Stimulated activated CD8-positive, alpha-beta memory T cell treated with anti-CD3 and anti-CD28 coated beads, Interleukin-7, amount 100 ng/mL, for 1 hour (primary cell): ENCODE measurements at places on chromosomes 1 and 21.

- no peak for DNase-seq
Observed at GRCh38 chr1:24619376-24619775, 23.7 kb upstream of the SRRM1 start.

DNA sequence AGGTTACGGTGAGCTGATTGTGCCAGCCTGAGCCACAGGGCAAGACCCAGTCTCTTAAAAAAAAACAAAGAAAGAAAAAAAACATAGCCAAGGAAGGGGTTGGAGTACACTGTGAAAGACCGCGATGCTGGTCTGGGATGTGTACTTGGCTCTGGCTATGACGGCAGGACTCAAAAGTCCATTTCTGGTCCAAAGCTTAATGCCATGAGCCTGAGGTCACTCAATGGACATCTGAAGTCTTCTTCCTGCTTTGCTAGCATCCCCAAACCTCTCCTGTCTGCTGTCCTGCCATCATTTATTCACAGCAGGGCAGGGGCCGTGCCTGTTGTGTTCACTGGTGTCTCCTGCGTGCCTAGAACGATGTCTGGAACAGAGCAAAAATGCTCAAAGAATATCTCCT is 1.5 kb upstream of the ARHGEF10L start:
- no peak for DNase-seq

GRCh38 chr1:195740862-195741261 is 867.4 kb downstream of the KCNT2 start:
- DNase-seq: no peak

GRCh38 chr1:206037581-206037980 is 13.9 kb upstream of the CTSE start:
- no peak for DNase-seq

GRCh38 chr1:166379447-166379846 is 212.6 kb upstream of the FAM78B start:
- DNase-seq: no peak

GRCh38 chr1:221310180-221310579 is 430.9 kb downstream of the HLX start:
- DNase-seq: no peak

DNA sequence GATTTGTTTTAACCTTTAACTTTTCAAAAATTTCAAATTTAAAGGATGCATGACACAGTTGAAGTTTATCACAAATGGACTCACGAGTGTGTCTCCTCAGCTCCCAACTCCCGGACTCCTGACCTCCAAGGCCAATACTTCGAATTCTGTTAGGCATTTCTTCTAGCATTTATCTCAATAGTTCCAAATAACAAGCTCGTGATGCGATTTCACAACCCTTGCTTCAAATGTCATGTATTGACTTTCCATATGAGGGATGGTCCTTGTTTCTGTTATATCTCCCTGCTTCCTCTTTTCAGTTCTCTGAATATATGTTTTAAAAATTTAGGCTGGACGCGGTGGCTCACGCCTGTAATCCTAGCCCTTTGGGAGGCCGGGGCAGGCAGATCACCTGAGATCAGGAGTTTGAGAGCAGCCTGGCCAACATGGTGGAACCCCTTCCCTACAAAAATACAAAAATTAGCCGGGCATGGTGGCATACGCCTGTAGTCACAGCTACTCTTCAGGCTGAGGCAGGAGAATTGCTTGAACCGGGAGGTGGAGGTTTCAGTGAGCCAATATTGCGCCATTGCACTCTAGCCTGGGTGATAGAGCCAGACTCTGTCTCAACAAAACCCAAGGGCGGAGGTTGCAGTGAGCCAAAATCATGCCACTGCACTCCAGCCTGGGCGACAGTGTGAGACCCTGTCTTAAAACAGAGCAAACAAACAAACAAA is 52.0 kb upstream of the TINAGL1 start:
- DNase-seq: no peak

GRCh38 chr1:8560611-8561544 is 243.0 kb downstream of the SLC45A1 start:
- no peak for DNase-seq

DNA sequence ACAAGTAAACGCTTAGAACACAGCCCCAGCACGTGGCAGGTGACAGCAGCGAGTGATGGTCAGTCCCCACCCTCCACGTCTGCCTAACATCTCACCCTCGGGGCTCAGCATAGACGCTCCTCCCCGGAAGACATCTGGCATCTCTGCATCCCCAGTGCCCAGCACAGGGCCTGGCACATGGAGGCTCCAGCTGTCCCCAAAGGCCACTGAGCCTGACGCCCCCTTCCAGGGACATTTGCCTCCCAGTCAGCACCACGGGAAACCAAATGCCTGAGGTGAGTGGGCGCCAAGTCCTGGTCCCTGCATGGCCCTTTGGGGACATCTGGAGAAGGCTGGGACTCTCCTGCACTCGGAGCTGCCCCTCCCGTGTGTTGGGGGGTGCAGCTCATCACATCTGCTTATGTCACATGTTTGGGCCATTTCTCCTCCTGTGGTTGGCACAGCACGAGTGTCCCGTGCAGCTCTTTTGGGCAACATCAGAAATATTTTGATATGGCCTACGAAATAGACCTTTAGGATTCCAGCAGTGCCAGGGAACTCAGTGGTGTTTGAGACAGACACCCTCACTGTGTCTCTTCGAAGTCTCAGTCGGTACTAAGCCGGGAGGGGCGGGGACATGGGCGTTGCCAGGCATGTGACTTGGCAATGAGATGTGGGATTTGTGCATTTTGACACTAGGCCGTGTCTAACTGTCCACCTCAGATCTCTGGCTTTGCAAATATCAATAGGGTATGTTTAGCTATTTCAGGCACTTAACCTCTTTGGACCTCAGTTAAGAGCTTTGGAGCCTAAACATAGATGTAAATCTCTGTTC is 315.0 kb downstream of the PTPRU start:
- no peak for DNase-seq

DNA sequence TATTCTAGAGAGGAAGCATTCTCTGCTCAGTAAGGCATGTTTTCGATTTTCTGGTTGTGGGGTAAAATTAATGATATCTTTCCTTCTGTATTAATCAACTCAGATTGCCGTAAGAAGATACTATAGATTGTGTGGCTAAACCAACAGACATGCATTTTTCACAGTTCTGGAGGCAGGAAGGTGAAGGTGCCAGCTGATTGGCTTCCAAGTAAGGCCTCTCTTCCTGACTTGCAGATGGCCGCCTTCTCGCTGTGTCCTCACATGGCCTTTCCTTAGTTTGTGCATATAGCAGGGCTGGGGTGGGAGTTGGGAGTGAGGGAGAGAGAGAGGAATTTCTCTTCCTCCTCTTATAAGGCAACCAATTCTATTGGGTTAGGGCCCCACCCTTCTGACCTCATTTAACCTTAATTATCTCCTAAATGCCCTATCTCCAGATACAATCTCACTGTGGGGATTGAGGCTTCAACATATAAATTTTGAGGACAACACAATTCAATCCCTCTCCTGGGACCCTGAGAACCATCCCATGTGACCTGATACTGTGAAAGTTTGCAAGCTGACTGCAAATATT is 52.3 kb upstream of the MRPS6 start:
- no peak for DNase-seq

DNA sequence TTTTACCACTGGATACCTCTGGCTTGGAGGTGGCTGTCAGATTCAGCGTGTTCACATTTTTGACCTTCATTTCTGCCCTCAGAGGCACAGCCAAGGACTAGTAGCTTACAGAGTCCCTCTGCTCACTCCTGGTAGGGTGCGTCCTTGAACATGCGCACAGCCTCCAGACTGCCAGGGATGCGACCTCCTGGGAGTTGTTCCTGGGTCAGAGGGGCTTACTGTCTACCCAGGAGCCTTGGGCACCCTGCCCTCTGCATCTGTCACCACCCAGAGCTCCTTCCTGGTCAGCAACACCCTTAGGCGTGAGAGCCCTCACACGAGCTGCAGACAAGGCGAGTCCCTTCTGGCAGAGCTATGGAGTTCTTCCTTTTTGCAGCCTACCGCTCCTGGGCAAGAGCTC is 1.7 kb downstream of the SLX9 start:
- no peak for DNase-seq

DNA sequence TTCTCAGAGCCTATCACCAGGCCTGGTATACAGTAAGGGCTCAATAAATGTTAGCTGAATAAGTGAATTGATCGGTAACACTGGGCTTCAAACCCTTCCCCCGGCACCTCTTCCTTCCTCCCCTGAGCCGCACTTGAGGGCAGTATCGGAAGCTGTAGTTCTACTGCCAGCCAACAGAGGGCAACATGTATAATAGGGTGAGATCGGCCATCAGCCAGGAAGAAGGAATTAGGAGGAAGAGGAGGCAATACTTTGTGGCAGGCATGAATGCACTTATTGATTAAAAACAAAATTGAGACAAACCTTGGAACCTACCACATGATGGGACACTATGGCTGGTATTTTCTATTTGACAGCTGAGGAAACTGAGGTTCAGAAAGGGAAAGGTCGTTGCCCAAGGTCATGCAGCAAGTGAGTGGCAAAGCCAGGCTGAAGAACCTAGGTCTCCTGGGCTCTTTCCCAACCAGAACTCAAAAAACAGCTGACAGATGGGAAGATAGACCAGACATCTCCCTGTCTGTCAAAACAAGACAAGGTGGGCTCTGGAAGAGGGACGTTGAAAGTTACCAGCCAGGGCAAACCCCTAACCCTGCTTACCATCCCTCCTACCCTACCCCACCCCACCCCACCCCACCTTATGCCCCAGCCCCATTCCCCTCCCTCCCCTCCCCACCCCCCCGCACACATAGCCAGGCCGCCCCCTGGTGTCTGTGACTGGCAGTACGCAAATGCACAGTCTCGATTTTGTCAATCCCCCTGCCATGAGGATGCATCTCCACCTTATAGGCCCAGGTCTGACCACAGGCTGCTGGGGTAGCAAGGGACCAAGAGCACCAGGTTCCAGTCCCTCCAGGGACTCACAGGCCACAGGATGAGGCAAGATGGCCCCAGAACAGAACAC is 107.3 kb upstream of the RUNX3 start:
- no peak for DNase-seq

DNA sequence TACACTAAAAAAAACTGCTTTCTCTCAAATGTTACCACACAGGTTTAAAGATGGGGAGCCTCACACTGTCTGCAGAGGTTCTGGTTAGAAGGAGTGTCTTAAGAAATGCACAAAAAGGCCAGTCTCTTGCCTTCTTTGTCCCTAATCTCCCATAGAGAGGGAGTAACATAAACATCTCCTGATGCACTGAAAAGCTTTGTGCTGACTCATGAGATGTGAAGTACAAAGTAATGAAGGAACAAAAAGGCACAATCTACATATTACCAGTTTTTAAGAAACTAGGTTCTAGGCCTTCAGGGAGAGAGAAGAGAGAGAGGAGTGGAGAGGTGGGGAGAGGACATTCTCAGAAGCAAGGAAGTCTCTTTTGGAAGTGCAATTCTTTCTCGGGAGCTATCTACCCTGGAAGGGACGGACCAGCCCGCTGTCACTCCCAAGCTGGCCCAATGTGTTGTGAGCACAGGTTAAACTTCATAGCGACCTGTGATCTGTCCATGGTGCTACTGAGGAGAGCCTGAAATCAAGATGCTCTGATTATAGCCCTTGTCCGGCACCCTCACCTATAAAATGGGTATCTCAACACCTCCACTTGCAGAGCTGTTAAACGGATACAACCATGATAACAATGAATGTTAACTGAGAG is 458.1 kb downstream of the DISC1 start:
- no peak for DNase-seq

GRCh38 chr21:24955275-24955961 is 651.9 kb downstream of the MRPL39 start:
- DNase-seq: no peak

DNA sequence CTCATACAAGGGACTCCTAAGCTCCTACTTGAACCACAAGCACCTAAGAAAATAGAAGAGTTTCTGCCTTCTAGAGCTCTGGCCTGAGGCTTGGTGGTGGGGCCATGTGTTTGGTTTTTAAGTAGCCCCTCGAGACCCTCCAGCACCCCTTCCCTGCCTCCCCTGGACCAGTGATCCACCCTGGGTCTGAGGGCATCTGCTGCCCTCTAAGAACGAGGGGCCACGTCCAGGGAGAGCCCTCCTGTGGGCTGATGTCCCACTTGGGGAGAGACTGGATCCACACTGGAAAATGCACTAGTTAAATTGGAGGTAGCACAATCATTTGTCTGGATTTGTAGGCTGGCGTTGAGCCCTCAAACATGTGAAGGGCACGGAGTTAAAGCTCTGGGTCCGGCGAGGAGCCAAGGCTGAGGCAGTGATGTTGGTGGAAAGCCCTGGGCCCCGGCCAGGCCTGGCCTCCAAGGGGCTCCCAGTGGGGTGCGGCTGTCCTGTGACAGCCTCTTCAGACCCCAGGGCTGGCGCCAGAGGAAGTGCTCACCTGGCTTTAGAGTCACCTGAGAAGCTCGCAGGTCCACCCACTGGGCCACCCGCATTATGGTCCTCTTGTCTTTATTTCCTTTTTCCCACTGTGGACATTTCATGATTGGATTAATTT is 65.2 kb downstream of the SLC37A1 start:
- DNase-seq: no peak

- no peak for DNase-seq
Observed at GRCh38 chr1:3632716-3633343, 8.0 kb downstream of the TPRG1L start.

DNA sequence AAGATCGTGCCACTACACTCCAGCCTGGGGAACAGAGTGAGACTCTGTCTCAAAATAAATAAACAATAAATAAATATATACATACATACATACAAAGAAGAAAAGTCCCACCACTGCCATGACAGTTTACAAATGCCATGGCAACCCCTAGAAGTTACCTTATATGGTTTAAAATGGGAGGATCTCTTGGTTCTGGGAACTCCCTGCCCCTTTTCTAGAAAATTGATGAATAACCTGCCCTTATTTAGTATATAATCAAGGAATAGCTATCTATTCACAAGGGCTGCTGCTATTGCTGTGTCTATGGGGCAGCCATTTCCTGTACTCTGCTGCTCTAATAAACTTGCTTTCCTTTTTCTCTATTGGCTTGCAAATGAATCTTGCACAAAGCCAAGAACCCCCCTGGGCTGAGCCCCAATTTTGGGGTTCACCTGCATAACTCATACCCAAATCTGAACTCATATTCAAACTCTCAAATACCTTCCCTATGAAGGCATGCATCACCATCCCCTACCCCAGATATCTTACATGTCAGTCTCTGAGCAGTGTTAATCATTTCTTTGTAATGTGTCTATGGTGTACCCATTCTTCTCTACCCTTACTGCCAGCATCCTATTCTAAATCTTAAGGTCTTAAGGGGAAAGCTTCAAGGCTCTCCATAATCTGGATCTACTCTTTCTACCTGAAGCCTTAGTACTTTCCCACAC is 9.0 kb downstream of the GON4L start:
- DNase-seq: no peak

- DNase-seq: no peak
Observed at GRCh38 chr1:162169031-162169790, 99.7 kb downstream of the NOS1AP start.

DNA sequence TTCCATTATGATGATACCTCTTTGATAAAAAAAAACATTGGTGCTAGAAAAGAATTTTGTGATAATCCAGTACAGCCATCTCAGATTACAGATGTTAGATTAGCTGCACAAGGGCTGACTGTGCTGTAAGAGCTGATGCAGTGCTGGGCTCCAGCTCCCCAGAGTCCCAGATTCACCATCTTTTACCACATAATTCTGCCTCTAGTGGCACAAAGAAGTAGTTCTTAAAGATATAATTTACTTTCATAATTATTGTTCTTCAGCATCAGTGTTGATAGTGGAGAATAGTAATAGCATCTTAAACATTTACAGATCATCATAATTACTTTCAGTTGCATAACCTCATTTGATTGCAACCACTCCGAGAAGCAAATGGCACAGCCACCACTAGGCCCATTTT is 262.1 kb downstream of the BRINP2 start:
- no peak for DNase-seq

- no peak for DNase-seq
Observed at GRCh38 chr1:84603941-84604830, 29.9 kb upstream of the CTBS start.

GRCh38 chr21:34967509-34968289 is 81.4 kb downstream of the RUNX1 start:
- no peak for DNase-seq
